ENCODE measurements at places on chromosomes 5 and 9.

DNA sequence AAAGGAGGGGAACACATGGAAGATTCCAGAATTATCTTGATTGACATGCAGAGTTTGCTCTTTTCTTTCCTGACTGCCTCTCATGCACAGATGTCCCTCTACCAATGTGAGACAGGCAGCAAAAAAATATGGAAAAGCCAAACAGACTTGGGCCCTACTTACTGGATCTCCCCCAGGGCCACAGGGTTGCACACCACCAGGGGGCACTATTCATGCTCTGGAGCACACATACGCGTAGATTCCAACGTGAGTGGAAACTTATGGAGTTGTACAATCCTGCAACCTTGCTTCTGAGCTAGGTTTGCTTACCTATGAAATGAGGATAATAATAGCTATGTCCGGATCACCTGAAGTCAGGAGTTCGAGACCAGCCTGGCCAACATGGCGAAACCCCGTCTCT, 319.5 kb downstream of the ARHGEF28 start:
- no peak for DNase-seq

DNA sequence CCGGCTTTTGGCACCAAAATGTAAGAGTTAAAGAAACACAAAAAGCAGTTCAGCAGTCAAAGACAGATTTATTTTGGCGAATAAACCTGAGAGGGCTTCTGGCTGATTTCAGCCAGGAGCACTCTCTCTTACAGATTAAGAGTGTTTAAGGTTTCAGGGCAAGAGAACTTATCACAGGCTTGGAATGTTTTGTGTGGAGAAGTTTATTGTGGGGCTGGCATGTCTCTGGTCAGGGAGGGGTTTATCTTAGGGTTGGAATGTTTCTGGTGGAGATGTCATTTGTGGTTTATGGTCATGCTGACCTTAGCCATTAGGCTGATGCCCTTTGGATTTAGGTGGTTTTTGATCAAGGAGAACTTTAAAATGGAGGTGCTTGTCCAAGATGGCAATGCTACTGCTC, 622.3 kb upstream of the PTPRD start:
- DNase-seq, result no peak

GRCh38 chr5:74212336-74212735, 428.2 kb downstream of the ENC1 start:
- no peak for DNase-seq

DNA sequence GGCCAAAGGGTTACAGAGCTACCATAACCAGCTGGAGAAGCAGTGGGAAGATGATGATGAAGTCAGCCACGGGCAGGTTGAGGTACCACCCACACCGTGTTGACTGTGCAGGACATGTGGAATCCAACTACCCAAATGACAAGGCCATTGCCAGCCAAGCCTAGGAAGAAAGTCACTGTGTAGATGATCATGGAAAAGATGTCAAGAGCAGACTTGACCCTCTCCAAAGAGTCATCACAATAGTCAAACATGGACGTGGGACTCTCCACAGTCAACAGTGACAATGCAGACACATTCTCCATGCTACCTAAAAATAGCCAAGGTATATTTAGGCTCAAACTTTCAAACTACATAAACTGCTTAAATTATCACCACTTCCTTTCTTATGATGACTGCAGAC, 20.9 kb upstream of the SPINK1 start:
- no peak for DNase-seq

DNA sequence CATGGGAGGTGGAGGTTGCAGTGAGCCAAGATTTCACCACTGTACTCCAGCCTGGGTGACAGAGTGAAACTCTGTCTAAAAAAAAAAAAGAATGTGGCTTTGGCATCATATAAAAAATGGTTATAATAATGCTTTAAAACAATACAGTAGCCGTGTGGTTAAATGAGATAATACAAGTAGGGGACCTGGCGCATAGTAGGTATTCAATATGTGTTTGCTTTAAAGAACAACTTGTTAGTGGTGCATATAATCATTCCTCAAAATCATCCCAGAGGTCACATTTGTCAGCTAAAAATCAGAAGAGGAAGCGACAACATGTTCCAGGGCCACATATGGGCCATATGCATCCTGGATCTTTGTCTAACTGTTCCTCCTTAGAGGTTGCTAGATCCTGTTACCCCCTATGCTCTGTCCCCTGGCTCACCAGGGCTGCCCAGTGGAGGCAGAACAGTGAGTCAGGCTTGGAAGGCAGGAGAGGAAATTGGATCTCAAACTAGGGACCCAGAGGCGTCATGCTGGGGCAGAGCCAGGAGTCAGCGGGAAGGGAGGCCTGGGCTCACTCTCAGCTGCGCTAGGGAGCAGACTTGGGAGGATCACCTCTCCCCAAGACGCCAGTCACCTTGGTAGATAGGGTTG, 27.7 kb downstream of the LHX6 start:
- no peak for DNase-seq

- no peak for DNase-seq
Observed at GRCh38 chr9:135388530-135388929, 91.1 kb upstream of the PPP1R26 start.

- DNase-seq, result no peak
Observed at GRCh38 chr9:85900504-85901201, 40.3 kb upstream of the NAA35 start.

DNA sequence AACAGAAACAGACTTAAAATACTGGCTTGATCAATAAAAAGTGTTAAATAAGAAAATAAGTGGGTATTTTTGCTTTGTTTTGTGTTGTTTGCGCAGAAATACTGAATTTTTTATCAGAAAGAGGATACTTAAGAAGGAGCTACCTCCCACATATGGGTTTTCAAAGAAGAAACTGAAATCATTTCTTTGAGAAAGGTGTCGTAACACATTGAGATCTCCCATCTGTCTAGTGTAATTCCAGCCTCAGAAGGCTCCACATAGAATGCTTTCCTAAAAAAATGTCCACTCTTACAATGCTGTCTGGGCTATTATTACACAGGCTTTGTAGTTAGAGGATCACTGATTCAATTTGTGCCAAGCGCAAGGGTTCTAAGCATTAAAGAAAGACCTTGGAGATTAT, 226.2 kb downstream of the EPB41L4A start:
- DNase-seq, result no peak

DNA sequence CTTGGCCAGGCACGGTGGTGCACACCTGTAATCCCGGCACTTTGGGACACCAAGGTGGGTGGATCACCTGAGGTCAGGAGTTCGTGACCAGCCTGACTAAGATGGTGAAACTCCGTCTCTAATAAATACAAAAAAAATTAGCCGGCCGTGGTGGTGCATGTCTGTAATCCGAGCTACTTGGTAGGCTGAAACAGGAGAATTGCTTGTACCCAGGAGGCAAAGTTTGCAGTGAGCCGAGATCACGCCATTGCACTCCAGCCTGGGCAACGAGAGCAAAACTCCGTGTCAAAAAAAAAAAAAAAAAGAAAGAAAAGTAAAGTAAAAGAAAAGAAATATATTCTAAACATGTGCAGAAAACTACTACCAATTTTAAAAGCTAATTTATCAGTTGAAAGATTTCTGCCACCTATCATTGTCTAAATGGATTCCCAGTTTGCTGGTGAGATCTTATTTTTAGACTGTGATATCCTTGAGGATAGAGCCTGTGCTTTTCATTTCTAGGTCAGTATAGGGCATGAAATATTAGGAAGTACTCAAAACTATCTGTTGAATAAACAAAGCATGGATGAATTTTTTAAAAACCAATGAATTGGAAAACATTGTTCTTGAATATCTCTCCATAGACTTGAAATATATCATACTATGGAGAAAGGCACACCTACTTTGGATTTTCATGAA, 86.9 kb downstream of the NFIB start:
- DNase-seq, result no peak

DNA sequence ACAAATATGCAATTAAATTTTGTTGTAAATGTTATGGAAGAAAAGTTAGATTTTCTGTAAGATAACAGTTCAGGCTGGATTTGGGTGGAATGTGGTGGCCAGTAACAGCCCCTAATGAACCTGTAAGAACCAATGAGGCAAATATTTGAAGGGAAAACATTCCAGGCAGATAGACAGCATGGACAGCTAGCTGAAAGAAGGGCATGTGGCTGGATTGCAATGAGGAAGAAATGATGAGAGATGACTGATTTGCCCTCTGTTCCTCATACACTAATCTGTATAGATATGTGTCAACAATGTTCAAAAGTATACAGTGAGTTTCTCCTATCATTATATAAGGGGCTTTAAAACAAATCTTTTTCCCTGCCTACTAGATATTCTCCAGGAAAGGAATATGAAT, 58.8 kb downstream of the MAN2A1 start:
- no peak for DNase-seq

- DNase-seq, result no peak
Observed at GRCh38 chr5:159459951-159460538, 129.8 kb upstream of the IL12B start.

GRCh38 chr5:169248996-169249395, 51.9 kb downstream of the SLIT3 start:
- DNase-seq, result no peak

DNA sequence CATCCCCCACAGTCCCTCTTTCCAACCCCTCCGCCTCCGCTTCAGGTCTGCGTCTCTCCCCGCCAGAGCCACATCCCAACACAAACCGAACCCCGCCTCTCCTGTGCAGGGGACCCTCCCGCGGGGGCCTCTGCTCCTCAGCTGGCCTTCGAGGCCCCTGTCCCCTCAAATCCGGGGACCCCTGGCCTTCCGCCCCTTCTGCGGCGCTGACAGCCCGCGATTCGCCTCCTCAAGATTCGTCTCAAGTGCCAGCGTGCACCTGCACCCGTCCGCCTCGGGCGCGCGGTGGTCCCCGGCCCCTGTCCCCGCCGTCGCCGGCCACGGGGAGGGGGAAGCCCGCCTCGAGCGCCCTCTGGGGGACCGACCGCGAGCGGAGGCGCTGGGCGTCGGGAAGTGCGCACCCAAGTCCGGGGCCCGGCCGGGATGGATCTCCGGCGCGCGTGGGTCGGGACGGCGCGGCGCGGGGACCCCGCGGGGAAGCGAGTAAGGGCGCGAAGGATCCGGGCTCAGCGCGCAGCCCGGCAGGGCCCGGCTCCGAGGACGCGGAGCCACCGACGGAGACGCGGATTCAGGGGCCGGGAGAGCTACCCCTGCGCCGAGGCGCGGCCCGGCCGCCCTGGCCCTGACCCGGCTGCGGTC, 623 bp downstream of the FLT4 start:
- DNase-seq, result peak; percentile 3

- no peak for DNase-seq
Observed at GRCh38 chr5:178553517-178553916, 36.7 kb downstream of the COL23A1 start.

GRCh38 chr9:84513473-84513872, 156.1 kb upstream of the NTRK2 start:
- DNase-seq, result no peak

DNA sequence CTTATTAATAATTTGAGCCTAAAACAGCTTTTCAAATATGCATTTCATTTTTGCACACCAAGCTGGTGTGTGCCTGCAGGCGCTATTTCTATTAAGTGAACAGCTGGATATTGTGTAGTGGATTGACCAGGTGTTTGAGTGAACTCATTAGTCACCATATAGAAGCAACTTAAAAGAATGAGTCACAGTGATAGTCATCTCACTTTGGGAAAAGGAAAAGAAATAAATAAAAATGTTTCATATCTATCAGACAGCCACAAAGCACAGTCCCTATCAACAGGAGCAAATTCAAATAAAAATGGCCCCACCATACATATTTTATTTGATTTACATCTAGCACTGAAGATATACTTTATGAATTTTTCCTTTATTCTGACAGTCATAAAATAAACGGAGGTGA, 456.5 kb upstream of the CDH9 start:
- no peak for DNase-seq

DNA sequence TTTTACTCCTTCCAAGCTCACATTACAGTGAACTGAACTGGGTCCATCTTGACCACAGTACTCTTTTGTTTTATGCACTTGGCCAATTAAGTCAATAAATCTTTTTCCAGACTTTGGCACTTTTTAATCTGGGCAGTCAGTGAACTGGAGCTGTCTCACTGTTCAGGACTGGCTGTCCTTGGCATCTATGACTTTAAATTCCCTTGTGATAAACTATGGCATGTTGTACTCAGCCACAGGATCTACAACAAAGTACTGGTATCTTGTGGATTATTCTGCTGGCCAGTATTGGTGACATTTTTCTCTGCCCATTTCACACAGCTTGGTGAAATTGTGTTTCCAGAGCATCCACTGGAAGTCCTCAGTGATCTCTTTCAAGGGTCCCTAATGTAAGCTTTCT, 1144.8 kb upstream of the SEMA6A start:
- no peak for DNase-seq

All from stimulated activated CD8-positive, alpha-beta memory T cell treated with anti-CD3 and anti-CD28 coated beads, Interleukin-7, amount 100 ng/mL, for 1 hour (primary cell).